Bronchial smooth muscle cell (primary cell): ENCODE measurements at places on chromosomes 5 and 9. TPM values are rescaled to one million over a fixed set of nuclear protein-coding genes. Genes with fewer than 3 reads are reported as not detected.

TRIO gene
- total RNA-seq: 125 and 177 TPM in 2 replicates

ARRDC3 gene
- total RNA-seq: 85.7 and 86.2 TPM in 2 replicates

FBP1 gene
- total RNA-seq: not detected in 2 replicates

CATSPER3 gene
- 0.16 and 0.17 TPM in 2 replicates for total RNA-seq

CDC20B gene
- total RNA-seq: 0.09 TPM in 1 of 2 replicates, not detected in the other

PPIP5K2 gene
- 40.3 and 42.7 TPM in 2 replicates for total RNA-seq

EIF4E1B gene
- total RNA-seq: 0.26 TPM in 1 of 2 replicates, not detected in the other

OTULIN gene
- 10.6 and 14.8 TPM in 2 replicates for total RNA-seq

FAM221B gene
- total RNA-seq: not detected in 2 replicates

TLX3 gene
- total RNA-seq: not detected in 2 replicates

ADAMTSL2 gene
- total RNA-seq: under 0.01 TPM in 1 of 2 replicates, not detected in the other

SRD5A1 gene
- total RNA-seq: 13.6 and 26.8 TPM in 2 replicates

F2R gene
- 39.7 and 48.1 TPM in 2 replicates for total RNA-seq

ORM2 gene
- not detected in 2 replicates for total RNA-seq

PCDHB14 gene
- total RNA-seq: 0.63 and 2.6 TPM in 2 replicates

PPP2R2B gene
- total RNA-seq: under 0.01 TPM in 1 of 2 replicates, not detected in the other

SELENOP gene
- 87.6 and 223 TPM in 2 replicates for total RNA-seq

ZFR gene
- 48.9 and 55.6 TPM in 2 replicates for total RNA-seq

GTF3C4 gene
- 9.0 and 9.3 TPM in 2 replicates for total RNA-seq

MAML1 gene
- total RNA-seq: 3.0 and 3.6 TPM in 2 replicates

DAB2IP gene
- 4.4 and 11.1 TPM in 2 replicates for total RNA-seq

OR2Y1 gene
- total RNA-seq: not detected in 2 replicates

MYMK gene
- not detected in 2 replicates for total RNA-seq

ROR2 gene
- 2.4 and 5.8 TPM in 2 replicates for total RNA-seq

IFNA2 gene
- total RNA-seq: not detected in 2 replicates

COL15A1 gene
- total RNA-seq: 1.1 and 69.5 TPM in 2 replicates
